ENCODE measurements at places on chromosomes 7 and 10.

- DNase-seq, result no peak
These were observed 21.9 kb downstream of the WDR86 start for GRCh38 chr7:151388007-151388297.

GRCh38 chr7:28871631-28872030 is 86.5 kb downstream of the TRIL start:
- DNase-seq, result no peak

DNA sequence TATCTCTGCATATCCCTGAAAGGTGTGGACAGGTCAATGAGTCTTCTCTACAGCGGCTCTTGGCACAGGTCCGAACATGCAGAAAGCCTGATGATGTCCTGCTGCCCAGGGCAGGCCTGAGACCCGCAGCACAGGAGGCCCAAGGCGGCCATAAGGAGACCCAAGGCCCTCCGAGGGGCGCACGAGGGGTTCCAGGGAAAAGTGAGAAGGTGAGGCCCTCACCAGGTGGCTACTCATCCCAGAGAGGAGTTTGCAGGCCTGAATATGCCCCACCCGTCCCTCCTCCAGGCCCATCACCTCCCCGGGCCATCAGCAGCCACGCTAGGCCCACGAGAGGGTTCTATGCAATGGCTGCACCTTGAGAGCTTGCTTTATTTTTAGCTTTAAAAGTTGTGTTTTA is 173.4 kb upstream of the RHEB start:
- DNase-seq, result no peak

GRCh38 chr7:87447116-87447635 is 28.3 kb downstream of the ABCB4 start:
- no peak for DNase-seq

- DNase-seq, result no peak
These were observed 34.1 kb downstream of the EGFR start for GRCh38 chr7:55052741-55053427.

DNA sequence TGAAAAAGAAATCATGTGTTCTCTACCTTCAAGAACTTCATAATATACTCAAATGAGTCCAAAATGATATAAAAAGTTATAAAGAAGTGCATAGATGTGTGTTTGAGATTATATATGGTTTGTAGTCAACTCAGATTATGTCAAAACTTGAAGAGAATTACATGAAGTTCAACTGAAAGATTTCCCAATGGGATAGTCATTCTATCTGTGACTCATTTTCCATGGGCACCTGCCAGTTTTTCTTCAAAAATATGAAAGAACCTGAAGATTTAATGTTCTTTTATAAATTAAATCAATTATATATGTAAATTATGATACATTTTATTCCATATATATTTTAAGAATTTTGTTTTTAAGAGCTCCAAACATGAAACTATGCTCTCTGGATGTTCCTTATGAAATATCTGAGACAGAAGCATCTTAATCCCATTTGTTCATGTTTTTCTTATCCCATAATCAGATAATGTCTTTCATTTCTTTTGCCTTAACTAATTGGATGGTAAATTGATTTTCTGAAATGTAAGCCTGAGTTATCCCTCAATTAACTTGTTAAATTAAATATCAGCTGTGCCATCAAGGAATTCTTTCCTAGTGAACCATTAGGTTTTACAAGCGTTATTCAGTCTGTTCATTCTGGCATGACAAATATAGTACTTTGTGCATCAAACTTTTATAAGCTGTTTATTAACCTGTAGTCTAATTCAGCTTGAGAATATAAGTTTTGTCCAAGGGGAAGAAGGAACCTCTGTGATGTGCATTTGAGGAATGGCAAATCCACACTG is 387.1 kb downstream of the IPMK start:
- DNase-seq, result no peak

- no peak for DNase-seq
These were observed 174.4 kb downstream of the ELFN1 start for GRCh38 chr7:1844336-1844950.

DNA sequence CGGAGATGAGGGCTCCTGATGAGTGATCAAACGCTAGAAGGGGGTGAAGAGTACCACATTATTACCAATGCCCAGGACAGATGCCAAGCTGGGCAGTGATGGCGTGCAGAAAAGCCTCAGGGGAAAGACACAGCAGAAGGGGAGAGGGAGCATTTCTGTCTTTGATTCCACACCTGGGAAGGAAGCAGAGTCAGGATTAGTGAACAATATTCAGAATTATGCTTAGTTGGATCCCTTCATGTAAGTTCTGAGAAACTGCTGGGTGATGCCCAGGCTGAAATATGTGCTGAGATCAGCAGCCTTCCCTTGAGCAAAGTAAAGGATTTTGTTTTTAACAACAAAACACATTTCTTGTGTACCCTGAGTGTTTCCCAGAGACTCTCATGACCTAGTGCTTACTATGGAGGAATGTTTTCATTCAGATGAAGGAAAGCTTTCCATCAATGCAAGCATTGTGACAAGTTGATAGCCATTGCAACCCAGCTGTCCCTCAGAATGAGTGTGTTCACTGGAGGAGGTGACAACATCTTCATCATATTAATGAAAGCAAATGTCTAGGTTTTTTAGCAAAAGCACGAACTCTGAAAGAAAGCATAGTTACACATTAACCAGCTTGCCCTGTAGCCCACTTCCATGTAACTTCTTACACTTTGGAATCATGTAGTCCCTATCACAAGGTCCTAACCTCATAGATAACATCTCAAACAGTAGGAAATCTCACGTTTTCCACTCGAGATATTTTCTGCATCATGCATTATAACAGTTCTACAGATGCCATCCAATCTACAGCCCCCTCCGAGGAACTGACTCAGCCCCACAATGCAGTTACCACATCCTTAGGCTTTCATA is 23.8 kb upstream of the AKR1C1 start:
- no peak for DNase-seq

- DNase-seq, result no peak
These were observed 242.8 kb downstream of the CCSER2 start for GRCh38 chr10:84571146-84571545.

DNA sequence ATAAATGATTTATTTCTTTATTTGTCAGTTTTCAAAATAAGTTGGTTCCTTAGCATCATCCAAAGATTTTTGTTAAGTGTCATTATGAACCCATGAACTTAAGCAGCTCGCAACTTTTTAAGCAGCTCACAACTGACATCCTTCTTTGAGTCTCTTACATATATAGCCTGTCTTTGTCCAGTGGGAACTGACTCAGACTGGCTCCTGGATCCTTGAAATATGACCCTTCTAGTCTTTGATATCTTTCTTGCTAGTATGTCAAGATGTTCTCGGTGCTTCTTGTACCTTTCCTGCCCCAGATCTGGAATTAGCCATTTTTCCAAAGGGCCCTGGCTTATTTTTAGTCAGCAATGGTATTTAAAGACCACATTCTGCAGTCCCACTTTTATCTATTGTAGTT is 53.9 kb upstream of the ARID5B start:
- no peak for DNase-seq

GRCh38 chr7:7235347-7235746 is 53.0 kb downstream of the C1GALT1 start:
- no peak for DNase-seq

GRCh38 chr7:74032191-74032490 is 4.2 kb downstream of the ELN start:
- no peak for DNase-seq

GRCh38 chr10:7036951-7037350 is 373.9 kb downstream of the SFMBT2 start:
- DNase-seq, result no peak

DNA sequence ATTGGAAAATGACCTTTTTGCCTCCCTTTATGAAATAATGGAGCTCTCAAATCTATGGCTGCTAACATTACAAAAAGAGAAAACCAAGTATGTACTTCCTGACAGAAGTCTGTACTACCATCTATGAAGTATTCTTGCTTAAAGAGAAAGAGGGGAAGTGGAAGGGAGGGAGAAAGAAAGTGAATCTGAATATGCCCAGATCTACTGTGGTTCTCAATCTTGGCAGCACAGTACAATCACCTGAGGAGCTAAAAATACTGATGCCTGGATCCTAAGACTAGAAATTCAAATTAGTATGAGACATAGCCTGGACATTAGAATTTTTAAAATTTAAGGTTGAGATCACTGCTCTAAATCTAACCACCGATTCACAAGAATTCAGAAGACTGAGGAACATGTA is 85.2 kb downstream of the IGF2BP3 start:
- DNase-seq, result no peak

DNA sequence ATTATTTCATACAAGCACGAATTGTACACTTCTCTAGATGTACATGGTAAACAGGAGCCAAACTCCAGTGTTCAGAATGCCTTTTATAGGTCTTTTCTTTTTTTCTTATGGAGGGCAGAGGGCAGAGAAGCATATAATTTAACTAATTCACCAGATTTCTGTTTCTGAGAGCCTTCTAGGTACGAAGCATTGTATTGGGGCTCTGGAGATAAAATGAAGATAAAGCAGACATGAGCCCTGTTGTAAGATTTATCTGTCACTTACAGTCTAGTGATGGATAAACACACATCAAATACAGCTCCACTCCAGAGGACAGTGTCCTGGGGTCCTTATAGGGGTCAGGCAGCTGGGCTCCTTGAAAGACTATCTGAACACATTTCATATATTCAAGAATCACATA is 265.5 kb downstream of the SKAP2 start:
- no peak for DNase-seq

- no peak for DNase-seq
These were observed 92.7 kb downstream of the RSU1 start for GRCh38 chr10:16724509-16724908.

- DNase-seq, result no peak
These were observed 828 bp downstream of the BNIP3 start for GRCh38 chr10:131980761-131981428.

- no peak for DNase-seq
These were observed 302.4 kb upstream of the NFE2L3 start for GRCh38 chr7:25849500-25850184.

DNA sequence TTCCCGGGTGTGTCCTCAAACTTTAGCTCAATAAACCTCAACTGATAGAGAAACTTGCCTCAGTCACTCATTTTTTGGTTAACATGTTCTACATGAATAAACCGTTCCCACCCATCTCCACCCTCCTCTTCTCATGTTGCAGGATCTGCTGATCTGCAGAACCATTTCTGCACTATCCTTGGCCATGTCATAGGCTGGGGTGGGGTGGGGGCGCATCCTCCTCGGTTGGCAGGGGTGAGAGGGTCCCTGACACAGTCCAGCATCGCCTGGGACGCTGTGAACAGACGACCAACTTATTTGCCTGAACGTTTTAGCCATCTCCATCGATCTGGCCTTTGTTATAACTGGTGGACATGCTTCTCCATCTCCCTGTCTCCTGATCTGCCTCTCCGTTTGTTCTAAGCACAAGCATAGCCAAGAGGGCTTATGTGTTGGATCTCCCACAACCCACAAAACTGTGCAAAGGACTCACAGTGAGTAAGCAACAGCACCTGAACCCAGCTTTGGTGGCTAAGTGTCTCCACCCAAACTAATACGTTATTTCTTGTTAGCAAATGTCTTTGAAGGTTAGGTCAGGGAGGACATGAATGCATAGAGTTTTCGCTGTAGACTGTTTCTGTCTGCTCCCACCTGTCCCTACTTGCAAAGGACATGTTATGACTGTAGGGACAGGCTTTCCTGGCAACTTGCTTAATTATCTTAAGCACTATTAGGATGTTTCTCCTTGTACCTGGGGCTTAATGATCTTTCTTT is 51.7 kb downstream of the PRKCQ start:
- no peak for DNase-seq

DNA sequence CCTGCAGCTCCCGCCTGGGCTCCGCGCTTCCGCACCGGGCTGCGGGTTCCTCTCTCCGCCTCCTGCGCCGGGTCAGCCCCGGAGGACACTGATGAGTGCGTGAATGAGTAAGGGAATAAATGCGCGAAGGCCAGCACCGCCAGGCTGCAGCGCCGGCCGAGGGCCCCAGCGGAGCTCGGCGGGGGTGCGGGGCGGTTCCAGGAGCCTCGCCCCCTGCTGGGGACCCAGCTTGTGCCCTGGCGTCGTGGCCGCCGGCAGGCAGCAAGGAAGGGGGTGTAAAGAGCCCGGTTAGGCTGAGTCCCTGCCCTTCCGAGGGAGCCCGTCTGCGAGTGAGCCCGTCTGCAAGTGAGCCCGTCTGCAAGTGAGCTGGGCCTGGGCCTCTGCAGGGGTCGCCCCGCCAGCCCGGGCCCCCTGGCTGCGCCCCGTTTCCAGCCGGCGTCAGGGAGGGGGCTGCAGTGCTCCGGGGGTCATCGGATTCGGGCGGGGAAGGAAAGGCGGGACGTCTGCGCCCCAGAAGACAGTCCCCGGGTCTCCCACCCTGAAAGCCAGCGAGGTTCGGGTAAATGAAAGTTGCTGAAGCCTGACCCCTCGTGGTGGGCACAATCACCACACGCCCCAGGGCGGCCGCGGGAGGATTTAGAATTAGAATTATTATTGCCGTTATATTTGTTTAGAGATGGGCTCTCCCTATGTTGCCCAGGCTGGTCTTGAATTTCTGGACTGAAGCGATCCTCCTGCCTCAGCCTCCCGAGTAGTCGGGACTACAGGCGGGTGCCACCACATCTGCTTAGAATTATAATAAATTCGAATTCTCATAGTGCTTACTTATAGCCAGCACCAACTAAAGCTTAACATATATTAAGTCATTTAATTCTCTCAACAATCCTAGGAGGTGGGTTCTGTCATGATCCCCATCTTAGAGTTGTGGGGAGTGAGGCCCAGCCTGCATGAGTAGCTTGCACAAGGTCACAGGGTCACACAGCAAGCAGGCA is 8.6 kb upstream of the CRYGN start:
- peak; percentile 70 for DNase-seq

- no peak for DNase-seq
These were observed 19.9 kb downstream of the ANTXRL start for GRCh38 chr10:46306516-46307184.

GRCh38 chr10:86041116-86041515 is 325.5 kb downstream of the GRID1 start:
- no peak for DNase-seq

DNA sequence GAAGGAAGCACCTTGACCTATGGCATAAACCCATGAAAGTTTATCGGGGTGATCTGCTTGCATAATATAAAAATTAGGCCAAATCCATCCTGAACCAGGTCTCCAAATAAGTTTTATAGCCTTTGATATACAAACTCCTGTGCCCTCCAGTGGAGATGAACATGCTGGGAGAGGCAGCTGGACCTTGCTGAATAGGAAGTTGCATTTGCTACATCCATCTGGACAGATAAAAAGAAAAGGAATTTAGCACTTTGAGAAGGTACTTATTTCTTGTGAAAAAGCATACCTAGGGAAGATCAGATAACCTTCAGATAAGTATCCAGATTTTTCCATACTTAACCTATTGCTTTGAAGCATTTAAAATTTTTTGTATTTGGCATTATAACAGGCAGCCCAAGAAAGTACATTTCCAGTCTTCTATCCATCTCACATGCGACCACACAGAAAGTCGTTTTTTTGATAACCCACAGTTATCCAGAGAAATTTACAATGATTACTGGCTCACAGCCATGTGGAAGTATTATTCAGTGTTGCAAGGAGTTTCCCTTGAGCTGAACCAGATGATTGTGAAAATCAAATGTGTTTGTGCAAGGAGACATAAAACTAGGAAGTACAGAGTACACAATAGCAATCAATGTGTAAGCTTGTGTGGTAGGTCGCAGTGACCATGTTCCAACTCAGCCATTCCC is 124.4 kb upstream of the STK17A start:
- DNase-seq, result no peak

All from stimulated activated effector memory CD8-positive, alpha-beta T cell treated with anti-CD3 and anti-CD28 coated beads, Interleukin-12 subunit alpha, Interleukin-12 subunit beta, amount 100 ng/mL, for 72 hours (primary cell).